Memory B cell (primary cell): ENCODE measurements at places on chromosomes 7 and 10.

GRCh38 chr7:17530741-17531421 is 232.4 kb downstream of the AHR start:
- DNase-seq, result no peak

DNA sequence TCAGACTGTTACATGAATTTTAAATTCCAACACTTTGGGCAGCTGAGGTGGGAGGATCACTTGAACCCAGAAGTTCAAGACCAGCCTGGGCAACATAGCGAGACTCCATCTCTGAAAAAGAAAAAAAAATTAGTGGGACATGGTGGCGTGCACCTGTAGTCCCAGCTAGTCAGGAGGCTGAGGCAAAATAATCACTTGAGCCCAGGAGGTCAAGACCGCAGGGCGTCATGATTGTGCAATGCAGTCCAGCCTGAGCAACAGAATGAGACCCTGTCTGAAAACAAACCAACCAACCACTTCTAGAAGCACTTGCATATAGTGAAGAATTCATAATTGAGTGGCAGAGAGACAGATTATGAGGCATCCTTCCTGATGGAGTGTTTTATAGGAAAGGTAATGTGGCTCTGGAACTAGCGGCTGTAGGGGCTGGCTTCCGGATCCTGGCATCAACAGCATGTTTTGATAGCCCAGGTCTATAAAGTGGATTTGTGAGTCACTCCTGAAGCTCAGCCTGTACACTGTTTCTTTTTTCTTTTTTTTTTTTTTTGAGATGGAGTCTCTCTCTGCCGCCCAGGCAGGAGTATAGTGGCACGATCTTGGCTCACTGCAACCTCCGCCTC is 40.3 kb upstream of the RSBN1L start:
- DNase-seq, result no peak

- DNase-seq, result no peak
These were observed 141.0 kb downstream of the C1GALT1 start for GRCh38 chr7:7323352-7323751.

- peak; percentile 71 for DNase-seq
These were observed 9.3 kb upstream of the CHCHD1 start for GRCh38 chr10:73772281-73773151.

- no peak for DNase-seq
These were observed 180.6 kb upstream of the CHRM2 start for GRCh38 chr7:136687693-136688322.

GRCh38 chr7:33062023-33062781 is at the start of gene NT5C3A:
NT5C3A (minus strand) TSS chr7:33062776; CDS start chr7:33062705, 71 bp downstream.
- DNase-seq, result no peak
